ENCODE measurements at places on chromosomes 5 and 9.

- DNase-seq, result no peak
Observed at GRCh38 chr9:97529363-97530076, 28.1 kb downstream of the TMOD1 start.

DNA sequence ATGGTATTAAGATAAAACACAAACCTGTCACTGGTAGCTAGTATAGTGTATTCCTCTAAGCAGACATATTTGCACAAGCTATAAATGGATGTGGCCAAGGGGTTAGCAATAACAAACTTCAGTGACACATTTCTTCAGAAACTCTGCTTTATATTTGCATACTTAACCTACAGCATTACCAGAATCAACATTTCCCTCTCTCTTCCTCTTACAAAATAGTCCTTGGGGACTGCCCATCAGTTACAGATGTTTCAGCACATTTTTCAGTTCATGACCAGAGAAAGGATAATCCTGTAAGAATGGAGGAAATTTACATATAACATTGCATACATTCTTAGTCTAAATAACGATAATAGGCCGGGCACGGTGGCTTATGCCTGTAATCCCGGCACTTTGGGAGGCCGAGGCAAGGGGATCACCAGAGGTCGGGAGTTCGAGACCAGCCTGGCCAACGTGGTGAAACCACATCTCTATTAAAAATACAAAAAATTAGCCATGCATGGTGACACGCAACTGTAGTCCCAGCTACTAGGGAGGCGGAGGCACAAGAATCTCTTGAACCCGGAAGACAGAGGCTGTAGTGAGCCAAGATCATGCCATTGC, 25.3 kb upstream of the SLC1A1 start:
- DNase-seq, result peak; percentile 0

DNA sequence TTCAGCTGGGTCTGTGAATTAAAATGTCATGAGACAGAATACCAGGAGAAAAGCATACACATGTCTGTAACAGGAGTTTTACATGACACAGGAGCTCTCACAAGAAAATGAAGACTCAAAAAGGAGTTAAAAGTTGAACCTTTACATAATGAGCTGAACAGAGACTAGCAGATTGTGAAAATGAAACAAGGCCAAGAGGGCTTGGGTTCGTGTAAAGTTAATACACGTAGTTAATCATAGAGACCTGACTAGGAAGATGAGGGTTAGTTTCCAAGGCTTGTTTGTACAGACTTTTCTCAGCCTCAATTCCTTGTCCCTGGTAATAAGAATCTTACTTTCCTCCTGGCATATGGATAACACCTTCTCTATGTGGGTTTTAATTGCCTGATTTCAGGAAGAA, 1294.0 kb downstream of the MAT2B start:
- DNase-seq, result no peak

GRCh38 chr5:22621084-22621483, 232.1 kb downstream of the CDH12 start:
- no peak for DNase-seq

DNA sequence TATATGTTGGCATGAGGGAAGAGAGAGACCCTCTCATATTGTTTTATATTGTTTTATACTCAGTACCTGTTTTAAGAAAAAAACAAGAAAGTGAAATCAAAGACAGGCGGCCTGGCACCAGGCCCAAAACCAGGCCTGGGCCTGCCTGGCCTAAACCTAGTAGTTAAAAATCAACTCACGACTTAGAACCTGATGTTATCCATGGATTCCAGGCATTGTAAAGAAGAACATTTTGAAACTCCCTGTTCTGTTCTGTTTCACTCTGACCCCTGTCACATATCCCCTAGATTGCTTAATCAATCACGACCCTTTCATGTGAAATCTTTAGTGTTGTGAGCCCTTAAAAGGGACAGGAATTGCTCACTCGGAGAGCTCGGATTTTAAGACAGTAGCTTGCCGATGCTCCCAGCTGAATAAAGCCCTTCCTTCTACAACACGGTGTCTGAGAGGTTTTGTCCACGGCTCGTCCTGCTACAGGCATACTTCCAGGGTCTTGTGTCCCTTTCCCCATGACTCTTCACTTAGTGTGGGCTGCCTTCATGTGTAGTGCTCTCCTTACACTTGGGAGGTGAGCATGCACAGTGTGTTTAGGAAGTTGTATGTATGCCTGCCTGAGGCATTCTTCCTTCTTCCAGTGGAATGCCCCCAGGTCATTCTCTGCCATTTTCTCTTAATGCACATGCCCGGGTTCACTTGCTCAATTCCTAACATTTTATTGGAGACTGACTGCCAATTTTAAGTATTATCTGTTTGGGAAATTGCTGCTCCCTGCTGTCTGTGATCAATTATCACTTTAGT, 17.8 kb downstream of the TBCA start:
- no peak for DNase-seq

DNA sequence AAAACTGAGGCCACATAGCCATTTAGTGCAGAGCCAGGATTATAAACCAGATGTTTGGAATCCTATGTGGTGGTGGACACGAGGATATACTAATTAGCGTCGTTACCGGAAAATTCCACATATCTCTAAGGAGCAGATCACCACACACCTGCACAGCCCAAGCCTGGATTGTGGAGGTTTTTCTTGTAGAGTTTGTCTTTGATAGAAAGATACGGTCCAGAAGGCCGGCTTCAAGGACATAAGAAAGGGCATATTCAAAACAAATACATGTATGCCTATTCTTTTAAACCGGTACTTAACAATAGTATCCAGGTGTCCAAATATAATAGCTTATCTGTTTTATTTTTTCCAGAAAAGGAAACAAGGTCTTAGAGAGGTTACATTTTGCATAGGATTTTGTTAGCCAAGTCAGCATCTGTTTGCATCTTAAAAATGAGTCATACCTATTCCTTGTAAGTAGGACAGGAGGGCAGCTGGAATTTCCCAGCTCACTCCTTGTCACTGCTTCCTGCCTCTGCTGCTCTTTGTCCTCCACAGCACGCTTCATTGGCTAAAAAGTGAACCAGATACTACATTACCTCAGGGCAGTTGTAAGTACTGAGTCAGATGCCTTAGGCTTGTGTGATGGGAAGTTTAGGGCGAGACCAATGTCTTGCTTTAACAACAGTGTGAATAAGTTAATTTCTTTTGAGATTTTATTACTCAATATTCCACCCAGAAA, 3.6 kb downstream of the TMC1 start:
- DNase-seq, result peak; percentile 98

DNA sequence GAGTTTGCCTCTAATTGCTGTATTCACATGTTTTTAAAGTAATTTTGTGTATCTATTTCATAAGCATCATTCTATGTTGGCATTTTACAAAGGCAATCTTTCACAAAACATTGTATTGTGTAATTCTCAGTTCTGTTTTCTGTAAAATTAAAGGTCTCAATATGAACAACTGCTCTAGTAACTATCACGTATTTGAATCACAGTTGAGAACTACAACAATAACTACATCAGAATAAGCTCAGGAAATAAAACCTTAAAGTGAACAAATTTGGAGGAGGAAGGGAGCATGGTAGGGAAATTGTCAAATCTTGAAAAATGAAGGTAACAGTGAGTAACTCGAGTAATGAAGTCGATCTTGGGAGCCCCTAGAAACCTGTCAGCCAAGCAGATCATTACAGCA, 22.5 kb upstream of the CAMK4 start:
- DNase-seq, result no peak

- DNase-seq, result no peak
Observed at GRCh38 chr5:180599981-180600553, 8.8 kb upstream of the SCGB3A1 start.

GRCh38 chr5:139982975-139983240, 60.2 kb downstream of the NRG2 start:
- no peak for DNase-seq

DNA sequence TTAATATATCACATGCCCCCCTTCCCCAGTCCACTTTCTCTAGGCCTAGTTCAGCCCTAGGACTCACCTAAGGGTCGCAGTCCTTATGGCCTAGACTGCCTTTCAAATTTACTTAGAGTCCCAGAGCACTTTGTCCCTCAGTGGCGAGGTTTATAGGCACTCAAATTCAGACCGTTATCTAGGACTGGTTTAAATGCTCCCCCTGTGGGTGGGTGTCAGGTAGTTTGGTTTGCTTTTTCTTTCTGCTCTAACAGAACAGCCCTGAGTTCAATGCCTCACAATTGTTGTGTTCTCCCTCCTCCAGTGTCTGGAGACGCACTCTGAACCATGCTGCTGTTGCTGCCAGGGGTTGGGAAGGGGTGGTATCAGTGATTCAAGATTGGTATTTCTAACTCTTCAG, 317.1 kb downstream of the MAT2B start:
- DNase-seq, result no peak

DNA sequence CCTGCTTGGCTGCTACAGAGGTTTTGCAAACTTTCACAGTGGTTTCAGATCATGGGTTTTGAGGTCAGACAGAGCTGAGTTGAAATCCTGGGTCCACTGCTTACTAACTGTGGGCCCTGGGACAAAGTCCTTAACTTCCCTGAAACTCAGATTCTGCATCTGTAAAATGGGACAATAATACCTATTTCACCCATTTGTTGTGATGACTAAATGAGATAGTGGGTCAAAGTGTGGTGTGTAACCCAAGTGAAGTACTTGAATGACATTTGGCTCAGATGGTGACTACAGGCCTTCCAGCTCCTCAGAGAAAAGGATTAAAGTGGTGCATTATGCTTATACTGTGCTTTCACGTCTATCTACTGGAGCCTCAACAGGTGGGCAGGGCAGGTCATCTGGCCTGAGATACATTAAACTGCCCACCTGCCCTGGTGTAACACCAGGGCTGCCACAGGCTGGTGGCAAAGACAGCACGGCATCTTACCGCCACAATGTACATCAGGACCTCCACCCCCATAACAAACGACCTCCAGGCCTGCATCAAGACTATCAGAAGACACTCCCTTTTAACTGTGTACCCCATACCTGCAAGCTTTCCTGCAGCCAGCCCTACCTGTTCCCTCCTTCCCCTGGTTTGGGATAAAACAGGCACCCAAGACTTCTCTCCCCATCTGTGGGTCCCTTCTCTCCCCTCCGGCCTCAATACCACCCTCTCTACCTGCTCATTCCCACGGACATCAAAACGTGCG, 846 bp upstream of the TRAF1 start:
- no peak for DNase-seq

- no peak for DNase-seq
Observed at GRCh38 chr5:138460032-138460693, 5.1 kb upstream of the EGR1 start.

DNA sequence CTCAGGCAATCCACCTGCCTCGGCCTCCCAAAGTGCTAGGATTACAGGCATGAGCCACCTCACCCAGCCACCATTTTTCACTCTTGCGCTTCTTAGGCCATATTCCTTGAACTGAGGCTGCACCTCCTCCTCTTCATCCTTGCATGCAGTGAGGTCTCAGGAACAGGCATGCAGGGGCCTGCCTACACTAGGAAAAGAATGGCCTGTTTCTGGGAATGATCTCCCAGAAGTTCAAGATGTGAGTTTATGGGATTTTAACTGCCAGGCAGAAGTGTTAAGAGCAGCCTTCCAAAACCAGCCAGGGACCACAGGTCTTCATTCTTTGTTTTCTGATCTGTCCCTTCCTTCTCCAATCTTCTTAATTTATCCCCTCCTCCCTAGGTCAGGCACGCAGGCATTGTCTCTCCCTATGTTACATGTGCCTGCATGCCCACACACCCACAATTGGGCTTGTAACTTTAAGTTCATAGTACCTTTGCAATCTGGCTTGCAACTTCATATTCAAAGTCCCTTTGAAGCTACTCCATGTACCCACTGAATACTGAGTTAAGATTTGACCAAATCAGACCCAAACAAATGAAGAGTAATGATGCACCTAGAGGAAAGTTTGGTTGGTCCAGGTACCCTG, 10.5 kb upstream of the HSPA4 start:
- DNase-seq, result no peak

DNA sequence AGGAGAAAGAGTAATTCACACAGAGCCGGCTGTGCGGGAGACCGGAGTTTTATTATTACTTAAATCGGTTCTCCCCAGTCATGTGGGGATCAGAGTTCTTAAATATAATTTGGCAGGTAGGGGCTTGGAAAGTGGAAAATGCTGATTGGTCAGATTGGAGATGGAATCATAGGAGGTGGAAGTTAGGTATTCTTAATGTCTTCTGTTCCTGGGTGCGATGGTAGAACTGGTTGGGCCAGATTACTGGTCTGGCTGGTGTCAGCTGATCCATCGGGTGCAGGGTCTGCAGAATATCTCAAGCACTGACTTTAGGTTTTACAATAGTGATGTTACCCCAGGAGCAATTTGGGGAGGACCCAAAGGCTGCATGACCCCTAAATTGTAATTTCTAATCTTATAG, 4.6 kb upstream of the CERCAM start:
- DNase-seq, result no peak

DNA sequence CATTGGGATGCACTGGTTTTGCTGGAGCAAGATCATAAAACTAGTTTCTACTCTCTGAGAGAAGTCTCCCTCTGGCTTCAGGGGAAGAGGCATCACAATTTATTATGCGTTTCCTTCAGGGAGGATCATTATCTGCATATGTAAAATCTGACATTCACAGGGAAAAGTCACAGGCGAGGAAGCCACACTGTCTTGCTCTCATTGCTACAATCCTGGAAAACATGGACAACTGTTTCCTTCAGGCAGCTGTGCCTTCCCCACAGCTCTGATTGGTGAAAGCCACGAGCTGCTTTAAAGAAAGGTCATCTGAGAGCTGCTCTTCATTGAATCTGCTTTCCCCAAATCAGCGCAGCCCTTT, 397.8 kb downstream of the MED10 start:
- DNase-seq, result no peak

- no peak for DNase-seq
Observed at GRCh38 chr5:94771742-94772141, 153.3 kb downstream of the SLF1 start.

- DNase-seq, result no peak
Observed at GRCh38 chr5:39109606-39110005, 35.4 kb upstream of the RICTOR start.

GRCh38 chr5:65113771-65114170, 345.0 kb downstream of the CWC27 start:
- DNase-seq, result no peak

DNA sequence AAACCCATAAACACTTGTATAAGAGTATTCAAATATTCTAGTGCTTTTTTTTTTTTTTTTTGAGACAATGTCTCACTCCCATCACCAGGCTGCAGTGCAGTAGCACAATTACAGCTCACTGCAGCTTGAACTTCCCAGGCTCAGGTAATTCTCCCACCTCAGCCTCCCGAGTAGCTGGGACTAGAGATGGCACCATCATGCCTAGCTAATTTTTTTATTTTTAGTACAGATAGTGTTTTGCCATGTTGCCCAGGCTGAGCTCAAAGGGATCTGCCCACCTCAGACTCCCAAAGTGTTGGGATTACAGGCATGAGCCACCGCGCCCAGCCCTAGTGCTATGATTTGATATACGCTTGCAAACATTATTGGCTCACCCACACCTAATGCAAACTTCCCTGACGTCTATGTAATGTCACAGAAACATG, 11.8 kb downstream of the IL6ST start:
- DNase-seq, result no peak

DNA sequence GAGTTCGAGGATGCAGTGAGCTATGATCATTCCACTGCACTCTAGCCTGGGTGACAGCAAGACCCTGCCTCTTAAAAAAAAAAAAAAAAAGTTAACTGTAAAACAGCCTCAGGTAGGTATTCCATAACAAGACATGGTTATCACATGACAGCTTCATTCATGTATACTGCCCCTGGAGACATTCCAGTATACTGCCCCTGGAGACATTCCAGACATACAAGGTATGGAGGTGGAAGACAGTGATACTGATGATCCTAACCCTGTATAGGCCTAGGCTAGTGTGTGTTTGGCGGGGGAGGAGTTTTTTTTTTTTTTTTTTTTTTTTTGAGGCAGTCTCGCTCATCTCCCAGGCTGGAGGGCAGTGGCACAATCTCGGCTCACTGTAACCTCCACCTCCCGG, 105.5 kb downstream of the RICTOR start:
- no peak for DNase-seq
